Neural progenitor cell (in vitro differentiated cells): ENCODE measurements at places on chromosomes 16 and 17.
A peak's percentile ranks its signal among the peaks of the same experiment; 100 is the strongest.

- DNase-seq, result no peak
These were observed 154.8 kb downstream of the XYLT1 start for GRCh38 chr16:17316005-17316404.

GRCh38 chr17:74610108-74610507 lies 13.4 kb downstream of the CD300E start:
- peak; percentile 48 for DNase-seq

DNA sequence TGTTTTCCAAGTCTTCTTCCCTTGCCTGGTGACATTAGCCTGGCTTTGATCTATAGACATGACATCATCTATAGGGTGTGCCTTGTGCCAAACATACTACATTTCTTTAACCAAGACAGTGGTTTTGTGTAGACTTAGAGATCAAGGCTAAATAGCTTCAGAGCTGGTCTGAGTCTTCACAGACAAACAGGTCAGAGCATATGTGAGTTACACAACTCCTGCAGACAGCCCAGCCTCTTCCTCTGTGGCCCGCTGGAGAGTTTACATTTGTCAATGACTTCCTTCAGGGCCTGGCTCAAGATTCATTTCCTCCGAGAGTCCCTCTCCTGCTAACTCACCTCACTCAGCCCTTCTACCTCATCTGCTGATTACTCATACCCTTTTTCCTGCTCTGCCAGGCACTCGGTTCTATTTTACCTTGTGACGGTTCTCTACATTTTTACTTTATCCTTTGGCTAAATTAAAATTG lies 73.1 kb upstream of the TANC2 start:
- no peak for DNase-seq

DNA sequence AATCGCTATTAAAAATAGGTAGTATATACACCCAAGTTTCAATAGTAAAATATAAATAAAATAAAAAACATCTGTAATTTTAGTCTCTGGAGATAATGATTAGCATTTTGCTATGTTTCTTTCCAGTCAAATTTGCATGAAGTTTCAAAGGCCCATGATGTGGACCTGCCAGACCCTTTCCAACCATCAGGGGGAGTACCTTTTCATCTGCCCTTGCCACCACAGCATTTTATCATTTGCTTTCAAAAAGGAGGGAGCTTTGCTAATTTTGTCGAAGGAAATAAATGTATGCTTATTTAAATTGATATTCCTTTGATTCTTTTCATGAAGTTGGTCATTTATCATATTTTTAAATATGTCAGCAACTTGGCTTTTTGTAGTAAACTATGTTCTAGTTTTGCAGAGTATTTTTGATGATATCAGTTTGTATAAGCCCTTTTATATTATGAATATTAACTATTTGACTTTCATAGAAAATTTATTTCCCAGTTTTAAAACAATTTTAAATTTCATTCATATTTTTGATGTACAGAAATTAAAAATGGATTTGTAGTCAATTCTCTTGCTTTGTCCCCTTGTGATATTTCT lies 115.2 kb upstream of the NETO2 start:
- peak; percentile 37 for DNase-seq

DNA sequence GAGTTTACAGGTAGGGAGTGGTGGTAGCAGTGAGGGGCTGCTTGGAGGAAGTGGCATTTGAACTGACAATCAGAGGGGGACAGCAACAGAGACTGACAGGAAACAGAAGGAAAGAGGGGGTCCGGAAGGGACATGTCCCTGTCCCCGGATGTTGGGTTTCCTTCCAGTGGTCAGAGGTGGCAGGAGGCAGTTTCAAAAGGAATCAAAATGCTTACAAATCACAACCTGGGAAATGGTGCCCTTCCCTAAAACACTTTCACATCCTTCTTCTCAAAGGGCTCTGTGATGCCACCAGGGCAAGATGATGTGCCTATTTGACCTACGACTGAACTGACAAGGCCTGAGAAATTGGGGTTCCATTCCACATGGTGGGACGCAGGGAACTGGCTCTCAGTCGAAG lies 19.7 kb downstream of the ADGRG1 start:
- DNase-seq, result no peak

- DNase-seq, result peak; percentile 47
These were observed 13.9 kb upstream of the LPCAT2 start for GRCh38 chr16:55494994-55495421.

DNA sequence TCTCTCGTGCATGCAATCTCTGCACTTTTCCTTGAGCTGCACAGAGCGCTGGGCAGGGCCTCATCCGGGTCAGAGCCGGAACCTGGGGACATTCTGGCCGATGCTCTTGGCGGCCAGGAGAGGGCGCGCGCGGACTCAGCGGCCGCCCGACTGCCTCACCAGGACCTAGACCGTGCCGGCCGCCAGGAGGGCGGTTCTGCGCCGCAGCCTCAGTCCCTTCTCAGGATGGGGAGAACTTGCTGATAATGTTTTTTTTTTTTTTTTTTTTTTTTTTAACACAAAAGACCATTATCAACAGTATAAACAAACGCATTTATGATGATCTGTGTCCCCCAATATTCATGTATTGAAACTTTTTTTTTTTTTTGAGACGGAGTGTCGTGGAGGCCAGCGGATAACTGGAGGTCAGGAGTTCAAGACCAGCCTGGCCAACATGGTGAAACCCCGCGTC lies 8.1 kb upstream of the FLYWCH2 start:
- DNase-seq, result peak; percentile 85

- no peak for DNase-seq
These were observed 261.1 kb downstream of the C16orf95 start for GRCh38 chr16:87056083-87056482.

DNA sequence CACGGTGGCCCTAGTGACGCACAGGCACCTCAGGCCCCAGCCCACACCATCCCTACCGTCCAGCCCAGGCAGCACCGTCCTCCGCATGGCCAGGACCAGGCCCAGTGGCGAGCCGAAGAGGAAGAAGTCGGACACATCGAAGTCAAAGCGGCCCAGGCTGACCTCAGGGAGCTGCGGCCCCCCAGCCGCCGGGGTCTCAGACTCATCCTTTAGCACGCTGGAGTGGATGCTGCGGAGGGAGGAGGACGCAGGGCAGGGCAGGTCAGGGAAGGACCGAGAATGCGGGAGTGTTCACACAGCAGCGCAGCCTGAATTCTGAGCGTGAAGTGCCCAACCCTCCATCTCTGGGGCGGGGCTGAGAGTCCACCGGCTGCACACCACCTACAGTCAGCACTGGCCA lies 30.1 kb downstream of the PIMREG start:
- DNase-seq, result no peak

GRCh38 chr16:53156516-53156915 lies 101.7 kb downstream of the CHD9 start:
- DNase-seq, result no peak

DNA sequence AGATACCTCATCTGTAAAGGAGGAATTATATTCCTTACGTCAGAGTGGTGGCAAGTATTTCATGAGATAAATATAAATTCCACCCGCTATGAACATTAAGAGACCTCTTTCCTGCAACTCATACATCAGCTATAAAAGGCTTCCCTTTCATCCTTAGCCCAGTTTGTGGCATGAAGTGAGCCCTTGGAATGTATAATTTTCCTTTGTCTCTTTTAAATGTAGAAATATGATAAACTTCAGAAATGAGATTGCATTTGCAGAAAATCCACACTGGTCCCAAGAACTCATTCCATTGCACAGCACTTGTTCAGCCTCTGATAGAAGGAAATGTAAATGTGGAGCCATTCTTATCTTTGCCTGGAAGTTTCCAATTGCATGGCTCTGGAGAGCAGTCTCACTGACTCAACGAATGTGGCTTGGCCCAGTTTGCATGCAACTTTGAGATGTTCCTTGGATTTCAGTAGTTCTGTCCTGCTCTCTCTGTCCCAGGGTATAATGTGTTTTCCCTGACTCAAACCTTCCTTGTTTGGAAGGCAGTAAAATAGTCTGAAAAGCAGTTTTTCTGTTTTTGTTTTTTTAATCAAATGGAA lies 746.4 kb downstream of the CDH11 start:
- DNase-seq, result no peak

- DNase-seq, result no peak
These were observed 186.5 kb downstream of the KATNIP start for GRCh38 chr16:27736431-27736830.

- DNase-seq, result no peak
These were observed 1.1 kb downstream of the METRNL start for GRCh38 chr17:83080579-83080857.

DNA sequence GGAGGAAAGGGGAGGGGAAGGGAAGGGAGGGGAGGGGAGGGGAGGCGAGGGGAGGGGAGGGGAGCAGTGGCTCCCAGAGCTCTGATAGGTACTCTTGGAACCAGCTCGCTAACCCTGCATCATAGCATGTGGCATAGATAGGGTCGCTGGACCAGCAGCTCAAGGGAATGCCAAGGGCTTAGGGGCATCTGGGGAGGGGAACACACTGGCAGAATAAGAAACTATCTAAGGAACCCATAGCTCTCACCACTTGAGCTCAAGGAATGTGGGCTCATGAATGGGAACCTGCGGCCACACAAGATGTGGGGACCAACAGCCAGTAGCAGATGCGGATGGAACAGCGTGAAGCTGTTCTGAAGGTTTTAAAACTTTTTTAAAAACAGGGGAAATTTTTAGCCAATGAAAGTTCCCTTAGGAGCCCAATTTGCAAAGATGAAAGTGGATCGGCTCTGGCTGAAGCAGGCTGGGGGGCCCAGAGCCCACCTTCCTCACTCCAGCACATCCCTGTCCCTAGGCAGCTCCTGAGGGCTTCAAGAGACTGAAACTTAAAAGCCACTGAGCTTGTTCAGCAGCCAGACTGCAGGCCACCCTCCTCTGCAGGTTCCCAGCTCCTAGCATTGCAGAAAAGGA lies 46.9 kb downstream of the PIMREG start:
- peak; percentile 57 for DNase-seq

GRCh38 chr17:70137451-70138230 lies 31.7 kb upstream of the KCNJ2 start:
- DNase-seq, result no peak

DNA sequence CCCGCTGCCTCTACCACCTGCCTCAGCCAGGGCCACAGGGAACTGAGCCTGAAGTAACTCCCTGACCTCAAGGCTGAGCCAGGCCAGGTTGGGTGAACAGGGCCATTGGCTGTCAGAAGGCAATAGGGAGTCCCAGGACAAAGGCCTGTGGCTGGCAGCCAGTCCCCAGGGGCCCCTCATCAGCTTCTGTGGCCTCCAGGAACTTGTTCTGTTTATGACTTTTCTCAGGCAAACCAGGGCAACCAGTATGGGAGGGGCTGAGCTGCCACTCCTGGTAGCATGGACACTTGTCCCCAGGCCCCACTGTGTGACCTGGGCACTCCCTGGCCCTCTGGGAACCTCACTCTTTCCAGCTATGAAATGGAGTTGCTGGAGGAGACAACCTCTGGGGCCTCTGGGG lies 40.1 kb downstream of the CPNE2 start:
- DNase-seq, result no peak

DNA sequence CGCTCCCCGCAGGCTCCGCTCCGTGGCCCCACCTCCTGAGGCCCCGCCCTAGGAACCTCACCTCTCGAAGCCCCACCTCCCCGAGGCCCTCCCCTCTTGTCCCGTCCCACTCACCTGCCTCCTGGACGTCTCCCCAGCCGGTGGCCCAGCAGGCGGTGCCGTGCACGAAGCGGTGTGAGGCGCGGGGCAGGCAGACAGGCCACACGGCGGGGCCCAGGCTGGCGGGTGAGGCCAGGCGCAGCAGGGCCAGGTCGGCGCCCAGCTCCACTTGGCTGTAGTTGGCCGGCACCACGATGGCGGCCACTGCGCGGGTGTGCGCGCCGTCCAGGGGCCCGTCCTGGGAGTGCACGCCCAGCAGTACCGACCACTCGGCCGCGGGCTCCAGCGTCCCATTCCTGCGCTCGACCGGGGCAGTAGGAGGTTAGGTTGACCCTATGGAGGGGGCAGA lies 1.6 kb downstream of the PRSS36 start:
- DNase-seq, result peak; percentile 34

- no peak for DNase-seq
These were observed 52.0 kb upstream of the CLEC3A start for GRCh38 chr16:77970371-77970770.

DNA sequence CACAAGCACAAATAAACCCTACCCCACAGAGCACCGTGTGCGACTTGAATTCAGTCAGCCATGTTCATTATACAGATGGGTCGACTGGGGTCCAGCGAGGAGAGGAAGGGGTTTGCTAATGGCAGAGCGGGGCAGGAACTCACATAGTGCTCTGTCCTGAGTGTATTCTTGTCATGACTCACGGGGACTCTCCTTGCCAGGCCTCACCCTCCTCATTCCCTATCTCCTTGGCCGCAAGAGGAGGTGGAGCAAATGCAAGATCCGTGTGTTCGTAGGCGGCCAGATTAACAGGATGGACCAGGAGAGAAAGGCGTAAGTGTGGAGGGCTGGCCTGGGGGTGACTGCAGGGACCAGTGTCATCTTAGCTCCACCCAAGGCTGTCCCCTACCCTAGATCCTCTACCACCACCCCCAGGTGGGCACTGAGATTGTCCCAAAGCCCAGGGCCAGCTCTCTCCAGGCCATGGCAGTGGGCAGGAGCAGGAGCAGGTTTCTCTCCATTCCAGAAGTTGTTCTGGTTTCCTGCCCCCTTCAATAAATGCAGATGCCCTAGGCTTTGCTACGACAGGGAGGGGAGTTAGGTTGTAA lies 29.4 kb downstream of the SLC12A3 start:
- no peak for DNase-seq

- no peak for DNase-seq
These were observed 28.7 kb downstream of the CHD9NB start for GRCh38 chr16:53024045-53024444.

DNA sequence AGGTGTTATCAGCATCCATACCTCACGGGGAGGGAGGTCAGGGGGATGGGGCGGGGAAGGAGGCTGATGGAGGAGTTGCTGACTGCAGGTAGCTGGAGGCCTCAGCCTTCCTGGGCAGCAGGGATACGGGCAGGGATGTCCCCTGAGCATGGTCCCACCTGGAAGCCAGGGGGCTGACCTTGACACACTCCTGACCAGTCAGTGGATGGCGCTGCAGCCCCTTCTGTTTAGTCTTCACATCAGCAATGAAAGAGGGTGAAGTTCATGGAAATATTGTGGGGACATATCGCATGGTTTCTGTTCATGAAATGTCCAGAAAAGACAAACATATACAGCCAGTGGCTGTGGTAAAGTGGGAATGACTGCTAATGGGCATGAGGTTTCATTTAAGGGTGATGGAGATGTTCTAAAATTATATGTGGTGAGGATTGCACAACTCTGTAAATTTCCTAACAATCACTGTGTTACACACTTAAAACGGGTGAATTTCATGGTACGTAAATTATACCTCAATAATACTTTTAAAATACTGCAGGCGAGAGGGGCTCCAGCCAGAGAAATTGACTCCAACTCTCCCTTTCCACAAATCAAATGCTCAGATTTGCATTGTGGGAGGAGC lies 489.6 kb downstream of the CDH13 start:
- no peak for DNase-seq

GRCh38 chr17:17472333-17472920 lies 4.4 kb upstream of the MED9 start:
- DNase-seq, result peak; percentile 59
